ENCODE measurements at places on chromosomes 5 and 9. TPM values are rescaled to one million over a fixed set of nuclear protein-coding genes. Genes with fewer than 3 reads are reported as not detected.

GRCh38 chr5:2888520-2889060 lies 137.1 kb upstream of the IRX2 start:
- no peak for DNase-seq

DNA sequence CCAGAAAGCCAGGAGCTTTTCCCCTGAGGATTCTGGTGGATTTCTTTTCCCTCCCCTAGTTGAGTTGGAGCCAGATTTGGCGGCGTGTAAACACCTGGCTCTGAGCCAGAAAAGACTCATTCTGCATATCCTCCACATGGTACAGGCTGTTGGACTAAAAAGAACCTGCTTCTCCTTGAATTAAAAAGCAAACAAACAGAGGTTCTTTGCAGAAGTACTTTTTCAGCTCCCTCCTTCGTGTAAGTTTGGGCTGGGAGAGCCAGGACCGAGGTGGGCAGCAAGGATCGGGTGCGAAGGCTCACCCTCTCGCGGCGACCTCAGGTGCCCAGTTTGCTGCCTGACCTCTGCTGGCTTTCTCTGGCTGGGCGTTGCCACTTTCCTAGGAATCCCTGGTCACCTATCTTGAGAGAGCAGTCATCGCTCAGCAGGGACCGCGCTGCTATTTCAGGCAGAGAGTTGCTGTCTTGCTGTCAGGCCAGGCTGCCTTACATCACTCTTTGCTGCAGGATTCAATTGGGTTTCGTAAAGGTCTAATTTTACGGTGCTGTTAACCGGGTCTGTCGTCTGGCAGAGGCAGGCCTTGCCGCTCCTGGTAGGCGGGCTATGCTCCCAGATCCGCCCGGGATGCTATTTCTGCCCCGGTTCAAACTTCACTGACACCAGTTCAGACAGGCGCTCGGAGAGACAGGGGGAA lies 3.2 kb downstream of the PAPPA start:
- DNase-seq: no peak

GRCh38 chr9:106868087-106868486 lies 5.1 kb downstream of the ZNF462 start:
- DNase-seq: no peak

Gene PCDHB6
- total RNA-seq: 2.4 TPM

- no peak for DNase-seq
Observed at GRCh38 chr9:115267790-115268189, 149.8 kb upstream of the TNC start.

DNA sequence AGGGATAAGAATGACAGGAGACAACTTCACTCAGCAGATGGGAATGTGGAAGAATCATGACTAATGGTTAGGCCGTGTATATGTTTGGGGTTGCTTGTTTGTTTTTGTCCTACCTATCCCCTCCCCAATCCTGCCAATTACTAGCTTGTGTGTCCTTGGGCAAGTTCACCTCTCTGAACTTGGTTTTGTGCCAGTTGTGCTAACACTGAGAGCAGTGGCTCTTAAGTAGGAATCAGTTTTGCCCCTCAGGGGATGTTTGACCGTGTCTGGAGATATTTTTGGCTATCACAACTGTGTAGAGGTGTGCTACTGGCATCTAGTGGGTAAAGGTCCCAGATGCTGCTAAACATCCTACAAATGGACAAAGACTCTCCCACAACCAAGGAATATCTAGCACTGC lies 287.0 kb downstream of the DMRT2 start:
- no peak for DNase-seq

Gene MAPK9
- 47.6 TPM for total RNA-seq

Data from progenitor cell of endocrine pancreas (in vitro differentiated cells).